Right kidney (tissue), 9 donors: ENCODE measurements at places on chromosomes 7 and 10.

- DNase-seq, result no peak
These were observed 125.1 kb upstream of the LYZL1 start for GRCh38 chr10:29163746-29164145.

DNA sequence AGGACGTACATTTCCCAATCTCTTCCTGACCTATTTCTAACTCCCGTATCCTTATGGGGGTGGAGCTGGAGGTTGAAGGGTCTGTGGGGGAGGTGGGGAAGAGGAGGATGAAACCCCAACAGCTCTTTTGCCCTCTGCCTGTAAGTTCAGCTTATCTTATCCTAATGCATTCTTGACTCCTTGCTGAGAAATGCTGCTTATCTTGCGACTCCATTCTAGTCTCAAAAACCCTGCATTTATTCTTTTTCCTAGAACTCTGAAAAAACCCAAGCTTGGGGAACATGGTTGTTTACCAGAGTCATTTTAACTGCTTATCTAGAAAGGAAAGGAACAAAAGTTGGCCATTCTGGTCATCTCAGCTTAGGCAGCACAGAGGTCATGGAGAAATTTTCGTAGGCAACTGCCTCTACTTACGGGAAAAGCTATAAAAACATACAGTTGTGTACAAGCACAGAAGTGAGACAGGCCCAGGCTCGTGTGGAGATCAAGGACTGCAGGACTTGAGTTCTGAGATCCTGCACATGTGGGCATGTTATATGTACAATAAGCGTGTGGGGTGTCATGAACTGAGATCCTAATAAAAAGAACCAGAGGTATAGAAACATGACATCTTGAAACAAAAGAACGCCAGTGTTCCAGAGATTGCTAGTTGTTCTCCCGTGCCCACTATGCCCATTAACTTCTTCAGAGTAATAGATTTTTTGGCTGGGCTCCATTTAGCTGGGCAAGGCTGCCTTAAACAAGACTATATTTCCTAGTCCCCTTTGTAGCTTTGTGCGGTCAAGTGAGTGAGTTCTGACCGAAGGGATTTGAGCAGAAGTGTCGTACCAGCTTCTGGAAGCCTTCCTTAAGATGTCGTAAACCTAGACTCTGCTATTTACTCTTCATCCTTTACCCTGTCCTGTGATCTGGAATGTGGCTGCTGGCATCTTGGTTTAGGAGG lies 9.6 kb downstream of the INMT start:
- DNase-seq, result no peak

GRCh38 chr10:130470973-130471372 lies 334.8 kb downstream of the GLRX3 start:
- no peak for DNase-seq

DNA sequence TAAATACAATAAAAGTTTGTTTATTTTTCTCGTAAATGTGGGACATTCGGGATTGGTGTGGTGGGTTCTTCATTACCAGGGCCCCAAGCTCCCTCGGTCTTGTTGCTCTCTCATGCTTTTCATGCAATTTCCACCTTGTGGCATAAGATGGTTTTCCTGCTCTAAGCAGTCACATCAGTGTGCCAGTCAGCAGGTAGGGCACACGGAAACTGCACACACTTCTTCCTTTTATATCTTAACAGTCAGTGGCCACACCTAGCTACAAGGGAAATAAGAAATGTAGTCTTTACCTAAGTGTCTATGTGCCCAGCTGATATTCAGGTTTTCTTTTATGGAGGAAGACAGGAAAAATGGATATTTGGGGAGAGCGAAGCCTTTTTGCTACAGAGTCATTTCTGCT lies 6.5 kb downstream of the TAF5 start:
- no peak for DNase-seq

GRCh38 chr7:117308891-117309290 lies 14.0 kb downstream of the WNT2 start:
- no peak for DNase-seq

- DNase-seq, result no peak
These were observed 57.6 kb downstream of the USP6NL start for GRCh38 chr10:11553773-11554381.

DNA sequence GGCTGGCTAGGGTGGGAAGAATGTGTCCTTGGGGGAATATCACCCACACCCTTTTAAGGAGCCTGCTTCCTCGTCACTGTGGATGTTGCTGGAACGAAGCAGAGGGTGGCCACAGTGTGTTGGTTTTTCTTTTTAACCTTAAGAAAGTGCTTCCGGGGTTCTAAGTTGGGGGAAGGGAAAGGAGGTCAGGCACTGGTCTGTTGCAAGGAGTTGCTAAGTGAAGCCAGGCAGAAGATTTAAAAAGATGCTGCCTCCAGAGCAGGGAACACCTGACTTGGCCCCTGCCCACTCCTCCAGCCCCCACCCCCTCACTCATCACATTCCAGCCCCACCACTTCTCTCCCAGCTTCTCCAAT lies 213.1 kb downstream of the EMX2 start:
- no peak for DNase-seq

- no peak for DNase-seq
These were observed 5.4 kb downstream of the EPC1 start for GRCh38 chr10:32341596-32341995.

DNA sequence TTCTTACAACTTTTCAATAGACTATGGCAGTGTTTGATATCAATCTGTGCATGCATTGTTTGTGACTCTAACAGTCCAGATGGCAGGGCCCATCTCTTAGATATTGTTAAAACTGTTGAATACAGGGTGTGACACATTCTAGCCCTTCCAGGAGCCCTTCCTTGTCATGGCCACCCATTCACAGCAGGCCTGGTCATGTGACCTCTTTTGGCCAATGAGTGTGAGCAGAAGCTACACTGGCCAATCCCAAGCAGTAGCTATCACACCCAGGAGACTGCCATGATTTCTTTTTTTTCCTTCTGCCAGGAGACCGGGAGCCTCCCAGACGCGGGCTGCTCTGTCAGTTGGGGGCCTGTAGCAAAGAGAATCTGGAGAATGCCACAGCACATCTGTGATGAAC lies 655.4 kb upstream of the MKI67 start:
- DNase-seq, result no peak

DNA sequence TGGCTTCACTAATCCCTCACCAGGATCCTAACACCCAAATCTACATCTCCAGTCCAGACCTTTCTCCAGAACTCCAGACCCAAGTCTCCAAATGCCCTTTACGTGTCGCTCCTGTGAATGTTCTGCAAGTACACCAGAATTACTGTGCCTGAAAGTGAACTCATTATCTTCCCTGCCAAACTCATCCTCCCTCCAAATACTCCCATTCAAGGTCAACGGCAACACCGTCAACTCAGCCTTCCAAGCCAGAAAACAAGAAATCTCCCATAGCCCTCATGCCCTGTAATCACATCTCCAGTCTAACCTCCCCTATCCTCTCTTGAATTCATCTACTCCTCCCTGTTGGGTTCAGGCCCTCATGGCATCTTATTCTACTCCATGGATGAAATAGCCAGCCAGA lies 12.3 kb downstream of the CREB3L2 start:
- DNase-seq, result no peak

GRCh38 chr7:100378114-100378755 lies 4.9 kb downstream of the PILRA start:
- no peak for DNase-seq

GRCh38 chr10:64041185-64041988 lies 520.2 kb downstream of the REEP3 start:
- peak; percentile 70 for DNase-seq

DNA sequence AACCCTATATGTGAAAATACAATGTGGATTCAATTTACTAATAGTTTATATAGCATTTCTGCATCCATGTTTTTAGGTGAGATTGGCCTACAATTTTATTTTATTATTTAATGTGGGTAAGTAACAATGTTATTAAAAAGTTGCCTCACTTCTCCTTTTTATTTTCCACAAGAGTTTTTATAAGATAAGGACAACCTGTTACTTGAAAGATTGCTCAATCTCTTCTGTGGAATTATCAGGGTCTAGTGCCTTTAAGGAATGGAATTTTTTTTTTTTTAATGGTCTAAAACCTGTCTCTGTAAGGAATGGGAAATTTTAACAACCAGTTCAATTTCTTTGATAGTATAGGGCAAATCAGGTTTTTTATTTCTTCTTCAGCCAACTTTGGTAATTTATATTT lies 53.9 kb upstream of the RAB18 start:
- DNase-seq, result no peak

GRCh38 chr7:15228831-15229230 lies 326.3 kb upstream of the DGKB start:
- no peak for DNase-seq

GRCh38 chr10:10854725-10855124 lies 162.9 kb upstream of the CELF2 start:
- DNase-seq, result no peak

- no peak for DNase-seq
These were observed 8.4 kb downstream of the TRIM4 start for GRCh38 chr7:99910976-99911375.

DNA sequence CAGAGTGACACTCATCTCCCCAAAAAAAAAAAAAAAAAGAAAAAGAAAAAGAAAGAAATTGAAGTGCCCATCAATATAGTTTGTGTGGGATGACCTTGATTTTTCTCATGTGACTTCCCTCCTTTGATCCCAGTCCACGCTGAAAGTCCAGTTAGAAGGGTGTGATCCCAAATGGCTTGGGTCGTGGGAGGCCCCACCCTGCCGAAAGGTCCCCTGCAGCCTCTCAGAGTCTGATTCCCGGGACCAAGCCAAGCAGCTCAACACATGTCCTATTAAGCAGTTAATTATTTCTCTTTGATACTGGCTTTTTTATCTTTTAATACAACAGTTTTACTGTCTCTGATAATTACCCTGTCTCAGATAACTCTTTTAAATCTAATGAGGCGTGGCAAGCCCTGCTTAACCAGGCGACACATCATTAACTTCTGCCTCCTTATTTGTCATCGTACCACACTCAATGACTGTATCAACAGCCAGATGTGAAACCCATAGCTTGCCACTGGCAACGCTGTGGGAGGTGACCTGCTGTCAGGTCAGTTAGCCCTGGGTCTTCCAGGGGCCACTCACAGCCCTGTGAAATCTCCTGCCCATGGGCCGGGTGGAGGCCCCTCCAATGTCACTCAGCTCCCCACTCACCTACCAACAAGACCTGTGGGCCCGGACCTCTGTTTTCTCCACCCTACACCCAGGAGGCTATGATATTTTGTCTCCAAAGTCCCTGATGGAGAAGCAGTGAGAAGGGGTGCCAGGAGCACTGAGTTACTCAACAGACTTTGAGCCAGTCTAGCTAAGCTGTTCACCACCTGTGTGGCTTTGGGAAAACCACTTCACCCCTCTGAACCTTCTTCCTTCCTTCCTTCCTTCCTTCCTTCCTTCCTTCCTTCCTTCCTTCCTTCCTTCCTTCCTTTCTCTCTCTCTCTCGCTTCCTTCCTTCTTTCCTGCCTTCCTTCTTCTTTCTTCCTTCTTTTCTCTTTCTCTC lies 110.0 kb upstream of the SFMBT2 start:
- peak; percentile 41 for DNase-seq

GRCh38 chr10:86291616-86292340 lies 74.8 kb downstream of the GRID1 start:
- DNase-seq, result no peak

DNA sequence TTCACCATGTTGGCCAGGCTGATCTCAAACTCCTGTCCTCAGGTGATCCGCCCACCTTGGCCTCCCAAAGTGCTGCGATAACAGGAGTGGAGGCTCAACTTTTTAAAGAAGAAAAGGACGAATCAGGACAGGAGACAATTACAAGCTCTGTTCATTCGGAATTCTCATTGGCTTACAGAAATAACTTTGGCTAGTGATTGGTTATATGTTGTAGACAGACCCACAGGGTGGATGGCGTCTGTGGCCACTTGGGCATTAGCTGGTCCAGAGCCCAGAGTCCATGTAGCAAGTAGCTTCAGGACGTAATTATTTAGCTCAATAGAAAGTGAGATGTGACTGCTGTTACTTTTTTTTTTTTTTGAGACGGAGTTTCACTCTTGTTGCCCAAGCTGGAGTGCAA lies 160.5 kb upstream of the TNRC18 start:
- DNase-seq, result no peak

GRCh38 chr7:83970081-83970480 lies 224.5 kb downstream of the SEMA3A start:
- DNase-seq, result no peak

DNA sequence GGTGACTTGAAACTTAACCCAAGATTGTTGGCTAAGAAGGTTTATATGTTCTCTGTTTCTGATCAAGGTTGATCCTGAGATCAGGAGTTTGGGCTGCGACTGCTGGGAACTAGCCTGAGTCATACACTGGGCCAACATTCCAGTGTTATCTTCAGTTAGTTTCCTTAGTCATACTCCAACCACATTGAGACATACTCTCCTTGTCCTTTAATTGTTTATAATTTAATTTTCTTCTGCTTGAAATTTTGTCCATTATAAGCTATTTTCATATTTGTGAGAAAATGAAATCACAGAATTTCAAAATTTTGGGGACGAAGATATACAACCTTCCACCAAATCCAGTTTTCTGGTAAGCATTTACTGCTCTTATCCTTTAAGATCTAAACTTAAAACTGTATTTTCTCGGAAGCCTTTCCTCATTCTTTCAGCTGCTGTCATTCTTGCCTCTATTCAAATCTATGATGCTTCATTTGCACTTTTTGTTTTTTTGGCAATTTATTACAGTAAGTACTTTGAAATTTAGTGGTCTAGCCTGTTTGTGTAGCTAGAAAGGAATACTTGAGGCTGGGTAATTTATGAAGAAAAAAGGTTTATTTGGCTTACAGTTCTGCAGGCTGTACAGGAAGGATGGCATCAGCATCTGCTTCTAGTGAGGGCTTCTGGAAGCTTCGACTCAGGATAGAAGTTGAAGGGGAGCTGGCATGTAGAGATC lies 63.4 kb upstream of the POT1 start:
- no peak for DNase-seq

DNA sequence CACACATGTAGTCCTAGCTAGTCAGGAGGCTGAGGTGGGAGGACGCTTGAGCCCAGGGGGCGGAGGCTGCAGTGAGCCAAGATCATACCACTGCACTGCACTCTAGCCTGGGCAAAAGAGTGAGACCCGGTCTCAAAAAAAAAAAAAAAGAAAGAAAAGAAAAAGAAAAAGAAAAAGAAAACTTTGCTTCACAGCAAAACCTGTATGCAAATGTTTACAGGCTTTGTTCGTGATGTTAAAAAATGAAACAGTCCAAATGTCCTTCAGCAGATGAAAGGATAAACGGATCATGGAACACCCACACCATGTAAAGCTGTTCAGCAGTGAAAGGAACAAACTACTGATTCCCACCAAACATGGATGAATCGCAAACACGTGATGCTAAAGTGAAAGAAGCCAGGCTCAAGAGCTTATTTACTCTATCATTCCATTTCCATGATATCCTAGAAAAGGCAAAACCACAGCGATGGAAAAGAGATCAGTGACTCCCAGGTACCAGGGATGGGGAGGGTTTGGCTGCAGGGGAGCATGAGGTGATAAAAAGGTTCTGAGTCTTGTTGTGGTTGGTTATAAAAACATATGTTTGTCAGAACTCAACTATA lies 15.1 kb downstream of the LRRC20 start:
- DNase-seq, result no peak

GRCh38 chr7:101947899-101948298 lies 130.5 kb downstream of the CUX1 start:
- no peak for DNase-seq

GRCh38 chr7:151146761-151147160 lies 20.7 kb downstream of the GBX1 start:
- DNase-seq, result no peak
